ENCODE measurements at places on chromosomes 16 and 17.

- no peak for DNase-seq
Observed at GRCh38 chr17:56912105-56912999, 1.5 kb downstream of the TRIM25 start.

GRCh38 chr17:48719642-48720265 lies 2.6 kb downstream of the PRAC1 start:
- peak; percentile 79 for DNase-seq

- DNase-seq: no peak
Observed at GRCh38 chr17:29572691-29573557, 4.4 kb downstream of the TP53I13 start.

DNA sequence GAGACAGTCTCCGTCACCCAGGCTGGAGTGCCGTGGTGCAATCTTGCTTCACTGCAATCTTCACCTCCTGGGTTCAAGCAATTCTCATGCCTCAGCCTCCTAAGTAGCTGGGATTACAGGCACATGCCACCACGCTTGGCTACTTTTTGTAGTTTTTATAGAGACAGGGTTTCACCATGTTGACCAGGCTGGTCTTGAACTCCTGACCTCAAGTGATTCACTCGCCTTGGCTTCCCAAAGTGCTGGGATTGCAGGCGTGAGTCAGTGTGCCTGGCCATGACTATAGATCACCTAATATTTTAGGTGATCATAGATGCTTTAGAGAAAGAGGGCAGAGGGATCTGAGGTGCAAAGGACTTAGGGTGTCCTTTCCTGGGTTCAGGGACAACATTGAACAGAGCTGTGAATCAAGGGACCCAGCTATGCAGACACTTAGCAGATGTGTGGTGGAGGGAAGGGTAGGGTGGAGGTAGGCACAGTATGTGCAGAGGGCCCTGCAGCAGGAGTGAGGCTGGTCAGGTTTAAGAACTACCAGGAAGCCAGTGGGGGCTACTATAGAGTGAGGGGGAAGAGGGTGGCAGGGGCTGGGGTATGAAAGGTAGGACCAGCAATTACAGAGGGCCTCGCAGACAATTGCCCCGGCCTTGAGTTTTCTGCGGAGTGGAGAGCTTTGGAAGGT lies 116.5 kb downstream of the CMIP start:
- no peak for DNase-seq

DNA sequence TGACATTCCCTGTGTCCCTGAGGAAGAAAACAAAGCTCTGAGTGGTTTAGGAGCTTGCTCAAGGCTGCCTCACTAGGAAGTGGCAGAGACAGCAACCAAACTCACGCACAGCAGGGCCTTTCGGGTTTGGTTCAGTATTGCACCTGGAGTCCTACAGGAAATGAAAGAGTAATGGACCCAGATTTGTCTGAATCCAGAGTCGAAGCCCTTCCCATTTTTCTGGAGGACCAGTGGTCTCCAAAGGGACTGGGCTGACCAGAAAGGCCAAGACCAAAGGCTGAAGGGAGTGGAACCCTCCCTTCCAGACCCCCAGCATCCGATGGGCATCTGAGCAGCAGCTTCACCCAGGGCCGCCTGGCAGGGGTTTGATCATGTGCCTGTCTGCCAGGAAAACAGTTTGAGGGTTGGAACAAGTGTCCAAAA lies 85.5 kb upstream of the RPL38 start:
- DNase-seq: no peak
